Stimulated activated naive B cell treated with anti-CD40 and anti-IgM and Interleukin-4, amounts not matched to agents 10 μg/mL and 1 μg/mL and 100 μg/mL, for 72 hours (primary cell): ENCODE measurements at places on chromosomes 6 and 20.

DNA sequence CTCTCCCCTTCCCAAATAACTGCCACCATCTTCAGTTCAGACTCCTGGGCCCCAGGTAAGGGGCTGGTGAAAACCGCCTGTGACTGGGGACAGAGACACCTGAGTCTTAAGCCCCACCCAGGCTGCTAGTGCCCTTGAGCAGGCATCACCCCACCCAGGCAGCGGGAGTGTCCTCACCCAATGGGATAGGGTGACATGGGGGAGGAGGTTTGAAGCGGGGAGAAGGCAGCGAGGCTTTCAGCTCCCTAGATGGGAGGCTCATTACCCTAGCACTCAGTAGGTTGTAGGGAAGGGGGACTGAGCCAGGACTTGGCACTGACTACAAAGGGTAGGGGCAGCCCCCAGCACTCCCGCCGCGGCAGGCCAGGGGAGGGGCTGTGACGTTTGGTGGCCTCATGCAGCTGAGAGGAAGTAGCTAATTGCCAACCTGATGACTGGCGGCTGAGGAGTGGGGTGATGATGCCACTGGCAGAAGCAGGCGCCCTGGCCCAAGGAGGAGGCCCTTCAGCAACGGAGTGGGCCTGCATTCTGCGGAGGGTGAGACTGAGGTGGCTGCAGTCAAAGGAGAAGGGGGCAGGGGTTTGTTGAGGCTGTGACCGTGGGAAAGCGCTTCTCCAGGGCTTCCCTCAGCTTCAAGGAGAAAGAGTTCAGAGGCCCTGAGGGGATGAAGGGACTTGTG, 126.9 kb downstream of the MRPL14 start:
- peak; percentile 59 for DNase-seq

DNA sequence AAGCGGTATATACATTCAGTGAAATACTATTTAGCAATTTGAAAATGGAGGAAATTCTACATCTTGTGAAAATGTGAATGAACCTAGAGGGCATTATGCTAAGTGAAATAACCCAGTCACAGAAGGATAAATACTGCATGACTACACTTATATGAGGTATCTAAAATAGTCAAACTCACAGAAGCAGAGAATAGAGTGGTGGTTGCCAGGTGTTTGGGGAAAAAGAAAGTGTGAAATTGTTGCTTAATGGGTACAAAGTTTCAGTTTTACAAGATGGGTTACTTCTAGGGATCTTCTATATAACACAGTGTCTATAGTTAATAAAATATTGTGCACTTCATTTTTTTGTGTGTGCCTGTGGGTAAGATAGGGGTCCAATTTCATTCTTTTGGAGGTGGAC, 1152.0 kb downstream of the EPHA7 start:
- no peak for DNase-seq

- no peak for DNase-seq
Measured at GRCh38 chr20:18734525-18735189, 78.9 kb upstream of the SCP2D1 start.

DNA sequence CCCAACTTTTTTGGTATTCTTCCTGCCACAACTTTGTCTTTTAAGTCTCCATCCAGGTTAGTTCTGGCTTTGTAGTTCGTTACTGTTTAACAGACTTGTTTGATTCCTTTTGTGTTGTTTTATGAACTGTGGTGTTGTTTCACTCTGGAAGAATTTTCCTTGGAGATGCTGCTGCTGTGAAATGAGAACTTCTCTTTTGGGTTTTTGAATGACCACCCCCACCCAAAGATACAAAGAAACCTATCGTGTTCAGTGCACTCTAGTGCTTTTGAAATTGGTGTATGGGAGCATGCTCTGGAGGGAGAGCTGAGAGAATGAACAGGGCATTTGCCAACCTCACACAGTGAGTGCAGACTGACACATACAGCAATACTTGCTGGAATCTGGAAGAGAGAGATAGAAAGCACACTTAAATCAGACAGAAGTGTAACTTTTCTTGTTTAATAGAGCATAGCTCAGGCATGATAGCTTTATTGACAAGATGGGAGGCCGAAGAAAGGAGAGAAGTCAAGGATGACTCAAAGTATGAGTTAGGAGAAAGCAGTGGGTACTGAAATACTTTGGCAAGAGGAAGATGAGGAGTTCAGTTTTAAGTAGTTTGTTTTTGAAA, 293.1 kb downstream of the SOX4 start:
- no peak for DNase-seq

DNA sequence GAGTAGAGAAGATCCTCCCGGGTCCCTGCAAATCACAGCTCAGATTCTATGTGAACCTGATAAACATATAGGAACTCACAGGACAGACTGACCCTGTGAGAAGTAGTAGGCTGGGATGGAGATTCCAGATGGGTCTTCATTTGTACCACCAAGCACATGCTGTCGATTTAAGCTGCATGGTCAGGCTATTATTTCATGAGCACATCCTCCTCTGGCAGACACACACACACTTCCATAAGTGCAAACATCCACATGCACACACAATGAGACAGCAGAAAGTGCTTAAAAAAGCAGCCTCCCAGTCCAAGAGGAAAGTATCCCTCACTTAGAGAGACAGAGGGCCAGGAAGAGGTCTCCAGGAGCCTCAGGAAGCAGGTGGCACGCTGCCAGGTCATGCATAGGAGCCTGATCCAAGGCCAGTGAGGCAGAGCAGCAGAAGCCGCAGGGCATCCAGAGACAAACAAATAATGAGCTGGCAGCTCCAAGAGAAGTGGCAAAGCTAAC, 131.8 kb downstream of the UNC5CL start:
- no peak for DNase-seq

DNA sequence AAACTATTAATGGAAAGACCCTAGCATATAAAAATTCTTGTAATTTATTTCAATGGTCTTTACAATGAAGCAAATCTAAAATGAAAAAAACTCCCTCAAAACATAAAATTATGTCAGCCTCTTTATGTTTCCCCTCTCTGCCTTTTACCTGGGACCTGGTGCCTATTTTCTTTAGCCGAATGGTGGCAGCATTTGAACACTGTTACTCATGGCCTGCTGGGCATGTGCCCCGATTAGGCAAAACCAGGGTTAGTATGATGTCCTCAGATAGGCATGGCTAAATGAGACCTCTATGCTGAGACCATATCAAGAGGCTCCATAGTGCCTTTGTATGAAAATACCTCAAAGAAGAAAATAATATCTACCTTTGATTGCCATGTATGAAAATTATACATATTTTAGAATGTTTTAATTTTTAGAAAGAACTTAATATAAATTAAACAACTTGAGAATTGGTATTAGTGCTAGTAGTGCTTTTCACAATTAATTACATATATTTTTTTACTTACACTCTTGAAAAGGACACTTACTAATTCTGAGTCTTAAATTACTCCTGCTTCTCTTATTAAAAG, 22.5 kb upstream of the C6orf58 start:
- DNase-seq = no peak

GRCh38 chr20:47124181-47124717, 229.6 kb downstream of the EYA2 start:
- DNase-seq = no peak

DNA sequence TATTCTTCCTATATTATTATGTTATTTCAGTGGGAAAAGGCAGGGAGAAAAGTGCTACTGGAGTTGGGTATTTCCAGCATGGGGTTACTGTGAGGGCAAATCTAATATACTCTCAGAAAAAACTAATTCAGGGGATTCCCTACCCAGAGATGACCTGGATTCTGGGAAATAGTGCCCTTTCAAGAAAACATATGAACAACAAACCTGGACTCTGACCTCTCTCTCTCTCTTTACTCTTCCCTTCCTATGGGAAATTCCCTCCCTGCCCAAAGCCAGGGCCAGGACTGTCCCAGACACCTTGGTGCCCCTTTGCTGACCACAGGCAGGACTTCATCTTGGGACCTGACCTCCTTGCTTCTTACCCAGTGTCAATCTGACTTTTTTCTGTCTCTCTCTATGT, 1.6 kb upstream of the UBD start:
- DNase-seq = no peak

GRCh38 chr20:62142252-62143080, 728 bp downstream of the PSMA7 start:
- no peak for DNase-seq

- DNase-seq = no peak
Measured at GRCh38 chr6:6730831-6731230, 142.3 kb downstream of the LY86 start.

DNA sequence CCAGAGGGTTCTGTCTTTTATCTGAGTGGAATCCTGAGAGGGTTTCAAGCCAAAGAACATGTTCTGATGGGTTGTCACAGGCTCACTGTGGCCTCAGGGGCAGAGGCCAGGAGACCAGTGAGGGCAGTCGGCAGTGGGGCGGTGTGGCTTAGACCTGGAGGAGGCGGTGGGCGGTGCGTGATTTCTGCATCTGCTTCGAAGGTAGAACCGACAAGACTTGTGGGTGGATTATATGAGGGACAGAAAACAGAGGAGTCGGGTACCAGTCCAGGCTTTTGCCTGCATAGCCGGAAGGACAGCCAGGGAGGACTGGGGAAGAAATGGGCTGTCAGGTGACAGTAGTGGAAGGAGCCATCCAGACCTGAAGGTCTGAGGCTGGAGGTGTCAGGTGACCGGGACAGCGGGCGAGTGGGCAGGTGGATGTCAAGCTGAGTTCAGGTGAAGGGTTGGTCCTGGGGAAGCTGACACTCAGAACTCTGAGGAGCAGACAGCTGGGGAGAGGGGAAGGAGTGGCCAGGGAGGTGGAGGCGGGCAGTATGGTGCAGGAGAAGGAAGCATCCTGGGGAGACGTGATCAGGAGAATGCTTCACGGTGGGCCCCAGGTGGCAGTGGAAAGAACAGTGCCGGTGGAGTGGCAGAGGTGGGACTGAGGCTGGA, 3.1 kb downstream of the CTSZ start:
- no peak for DNase-seq

DNA sequence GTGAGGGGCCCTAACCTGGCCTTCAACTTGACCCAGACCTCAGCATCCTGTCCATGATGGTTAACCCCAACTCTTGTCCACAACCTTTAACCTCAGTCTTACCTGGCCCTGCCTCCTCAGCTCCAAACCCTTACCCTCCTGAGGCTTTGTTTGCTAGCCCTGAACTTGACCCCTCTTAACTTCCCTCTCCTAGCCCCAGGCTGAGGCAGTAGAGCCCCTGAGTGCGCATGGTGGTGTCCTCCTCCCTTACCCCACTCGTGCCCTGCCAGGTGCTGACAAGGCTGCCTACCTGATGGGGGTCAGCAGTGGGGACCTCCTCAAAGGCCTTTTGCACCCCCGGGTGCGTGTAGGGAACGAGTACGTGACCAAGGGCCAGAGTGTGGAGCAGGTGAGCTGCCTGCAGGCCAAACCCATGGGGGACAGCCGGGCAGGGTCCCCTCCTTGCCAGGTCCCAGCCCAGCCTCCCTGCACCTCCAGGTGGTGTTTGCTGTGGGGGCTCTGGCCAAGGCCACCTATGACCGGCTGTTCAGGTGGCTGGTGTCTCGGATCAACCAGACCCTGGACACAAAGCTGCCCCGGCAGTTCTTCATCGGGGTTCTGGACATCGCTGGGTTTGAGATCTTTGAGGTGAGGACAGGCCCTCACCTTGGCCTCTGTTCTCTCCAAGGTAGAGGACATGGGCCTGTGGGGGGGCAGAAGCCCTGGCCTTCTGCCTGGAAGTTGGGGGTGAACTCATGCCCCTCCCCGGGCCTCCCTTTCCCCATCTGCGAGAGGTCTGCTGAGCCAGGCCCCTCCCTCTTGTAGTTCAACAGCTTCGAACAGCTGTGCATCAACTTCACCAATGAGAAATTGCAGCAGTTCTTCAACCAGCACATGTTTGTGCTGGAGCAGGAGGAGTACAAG, 31.9 kb downstream of the MYH7B start:
- DNase-seq = no peak

GRCh38 chr6:130933712-130934200, 106.5 kb downstream of the SMLR1 start:
- no peak for DNase-seq

GRCh38 chr20:57212534-57213276, 53.7 kb downstream of the BMP7 start:
- DNase-seq = no peak

GRCh38 chr6:110180228-110181008, at the start of gene CDC40:
CDC40 (plus strand) TSS chr6:110180427; CDS start chr6:110180445, 18 bp downstream.
- DNase-seq = peak; percentile 37

GRCh38 chr6:41066867-41067304, 5.3 kb downstream of the OARD1 start:
- DNase-seq = no peak

DNA sequence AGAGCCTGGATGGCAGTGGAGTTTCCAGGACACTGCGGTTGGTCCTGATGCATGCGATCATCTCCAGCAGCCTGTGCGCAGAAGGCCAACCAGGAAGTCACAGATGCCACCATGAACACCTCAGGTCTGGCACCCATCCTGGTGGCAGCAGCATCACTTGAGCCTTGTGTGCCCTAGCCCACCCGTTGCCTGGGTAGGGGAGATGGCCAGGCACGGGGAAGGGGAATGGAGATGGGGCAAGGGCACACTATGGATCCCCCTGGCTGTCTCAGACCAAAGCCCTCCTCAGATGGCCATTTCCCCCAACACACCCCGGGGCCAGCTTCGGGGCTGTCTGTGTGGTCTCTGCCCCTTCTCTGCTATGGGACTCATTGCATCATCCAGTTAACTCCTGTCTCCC, 58.3 kb downstream of the GNAS-AS1 start:
- DNase-seq = no peak

DNA sequence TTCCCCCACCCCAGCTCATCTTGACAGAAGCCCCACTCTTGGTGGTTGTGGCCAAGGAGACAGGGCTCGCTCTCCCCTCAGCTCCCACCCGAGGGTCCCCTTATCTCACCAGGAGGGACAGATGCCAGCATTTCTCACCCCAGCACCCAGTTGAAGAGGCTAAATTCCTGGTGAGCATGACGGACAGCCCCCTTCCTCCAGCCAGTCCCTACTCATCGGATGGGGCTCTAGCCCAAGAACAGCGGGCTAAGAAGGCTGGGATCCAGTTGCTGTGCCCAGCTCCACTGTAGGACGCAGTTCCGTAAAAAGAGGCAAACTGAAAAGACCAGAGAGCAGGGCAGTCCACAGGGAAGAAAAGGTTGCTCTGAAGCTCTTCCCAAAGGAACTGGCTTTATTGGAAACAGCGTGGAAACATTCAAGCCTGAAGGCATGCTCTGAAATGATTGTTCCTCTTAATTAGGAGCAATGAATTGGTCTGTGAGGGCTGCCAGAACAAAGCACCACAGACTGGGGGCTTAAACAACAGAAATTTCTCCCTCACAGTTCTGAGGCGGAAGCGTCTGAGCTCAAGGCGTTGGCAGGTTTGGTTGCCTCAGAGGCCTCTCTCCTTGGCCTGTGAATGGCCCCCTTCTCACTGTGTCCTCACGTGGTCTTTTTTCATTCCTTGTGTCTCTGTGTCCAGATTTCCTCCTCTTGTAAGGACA, 17.9 kb upstream of the KIF25 start:
- no peak for DNase-seq
